ENCODE measurements at places on chromosomes 2 and 18.

- DNase-seq: no peak
These were observed 316 bp downstream of the FKBP7 start for GRCh38 chr2:178478130-178478438.

- no peak for DNase-seq
These were observed 4.0 kb upstream of the FAM124B start for GRCh38 chr2:224405841-224406370.

- DNase-seq: no peak
These were observed 205.8 kb downstream of the SPAG16 start for GRCh38 chr2:213490087-213490486.

GRCh38 chr2:69116438-69116837 lies 103.5 kb downstream of the ANTXR1 start:
- no peak for DNase-seq

- DNase-seq: no peak
These were observed 177.6 kb downstream of the BABAM2 start for GRCh38 chr2:28068088-28068487.

Measured in cortex of kidney (tissue), 1 donor.